ENCODE measurements at places on chromosomes 3 and 15.

DNA sequence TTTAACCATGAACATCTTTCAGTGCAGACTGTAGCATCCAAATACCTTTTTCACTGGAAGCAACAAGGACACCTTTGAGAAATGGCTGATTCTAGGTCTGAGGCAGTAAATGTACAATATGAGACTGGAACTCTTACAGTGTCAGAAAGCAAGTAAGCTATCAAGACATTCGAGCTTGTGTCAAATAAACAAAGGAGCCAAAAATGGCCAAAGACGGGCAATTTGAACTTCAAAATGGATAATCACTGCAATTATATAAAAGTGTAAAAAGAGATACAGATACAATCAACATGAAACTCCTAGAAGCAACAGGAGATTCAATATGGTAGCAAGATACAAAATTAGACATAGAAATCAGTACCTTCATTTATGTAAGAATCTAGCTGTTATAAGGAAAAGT lies 138.5 kb upstream of the CCDC54 start:
- DNase-seq, result no peak

DNA sequence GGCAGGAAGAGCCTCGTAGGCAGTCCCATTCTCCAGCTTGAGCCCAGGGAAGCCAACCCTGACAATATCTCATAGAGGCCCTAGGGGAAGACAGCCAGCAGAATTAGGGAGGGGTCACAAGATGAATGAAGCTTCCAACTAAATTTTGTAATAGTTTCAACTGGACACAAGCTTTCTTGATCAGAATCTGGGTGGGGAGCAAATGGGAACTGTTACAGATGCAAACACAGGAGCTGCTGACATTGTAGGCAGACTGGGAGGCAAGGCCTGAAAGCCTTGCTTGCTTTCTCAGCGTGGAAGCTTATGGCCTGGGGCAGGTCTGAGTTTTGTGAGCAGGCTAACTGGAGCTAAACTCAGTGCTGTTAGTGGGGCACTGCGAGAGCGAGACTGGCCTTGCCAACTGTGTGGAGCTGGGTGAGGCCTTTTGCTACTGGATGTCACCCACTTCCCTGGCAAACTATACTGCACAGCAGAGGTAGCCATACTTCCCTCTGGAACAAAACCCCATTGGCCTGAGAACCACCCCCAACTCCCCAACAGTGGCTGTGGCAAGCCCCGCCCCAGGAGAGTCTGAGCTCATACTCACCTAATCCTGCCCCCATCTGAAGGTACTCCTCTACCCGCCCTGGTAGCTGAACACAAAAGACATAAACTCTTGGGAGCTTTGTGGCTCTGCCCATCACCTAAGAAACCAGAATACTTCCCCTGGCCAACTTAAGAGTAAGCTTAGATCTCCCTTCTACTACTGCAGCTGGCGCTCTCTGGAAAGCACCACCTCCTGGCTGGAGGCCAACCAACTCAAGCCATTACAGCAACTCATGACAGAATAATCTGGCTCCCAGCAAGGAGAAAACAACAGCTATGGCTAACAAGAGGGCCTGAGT lies 42.9 kb downstream of the CFAP20DC start:
- DNase-seq, result peak; percentile 53

DNA sequence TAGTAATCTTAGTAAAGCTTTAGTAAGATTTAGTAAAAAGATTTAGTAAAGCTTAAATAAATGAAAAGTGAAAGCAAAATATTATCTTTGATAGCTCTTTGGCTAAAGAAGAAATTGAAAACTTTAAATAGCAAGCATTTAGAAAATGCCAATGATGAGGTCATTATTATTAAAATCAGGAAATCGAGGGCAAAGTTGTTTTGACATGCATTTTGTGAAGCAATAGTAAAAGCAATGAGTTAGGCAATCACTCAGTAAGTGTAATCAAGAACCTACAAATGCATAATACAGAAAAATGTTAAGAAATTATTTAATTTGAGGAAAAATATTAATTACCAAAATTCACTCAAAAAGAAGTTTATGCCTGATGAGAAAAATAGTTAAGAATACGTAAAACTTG lies 280.3 kb upstream of the MME start:
- no peak for DNase-seq

DNA sequence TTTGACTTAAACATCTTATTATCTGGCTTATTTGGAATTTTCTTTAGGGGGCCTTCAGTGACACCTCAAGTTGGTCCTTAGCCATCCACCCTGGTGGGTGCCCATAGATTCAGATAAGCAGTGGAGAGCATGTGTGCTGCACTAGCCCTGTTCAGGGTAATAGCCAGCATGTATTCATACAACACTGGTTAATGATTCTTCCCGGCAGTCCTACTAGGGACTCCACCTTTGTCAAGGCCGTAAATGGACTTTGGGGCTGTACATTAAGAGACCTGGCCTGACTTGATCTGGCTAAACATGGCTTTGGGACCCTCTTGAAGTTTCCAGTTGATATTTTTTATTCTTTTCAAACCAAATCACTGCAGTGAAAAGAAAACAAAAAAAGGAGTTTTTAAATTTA lies 125.8 kb downstream of the PTPRG start:
- DNase-seq, result no peak

GRCh38 chr15:39888243-39888642 lies 31.8 kb downstream of the GPR176 start:
- no peak for DNase-seq

DNA sequence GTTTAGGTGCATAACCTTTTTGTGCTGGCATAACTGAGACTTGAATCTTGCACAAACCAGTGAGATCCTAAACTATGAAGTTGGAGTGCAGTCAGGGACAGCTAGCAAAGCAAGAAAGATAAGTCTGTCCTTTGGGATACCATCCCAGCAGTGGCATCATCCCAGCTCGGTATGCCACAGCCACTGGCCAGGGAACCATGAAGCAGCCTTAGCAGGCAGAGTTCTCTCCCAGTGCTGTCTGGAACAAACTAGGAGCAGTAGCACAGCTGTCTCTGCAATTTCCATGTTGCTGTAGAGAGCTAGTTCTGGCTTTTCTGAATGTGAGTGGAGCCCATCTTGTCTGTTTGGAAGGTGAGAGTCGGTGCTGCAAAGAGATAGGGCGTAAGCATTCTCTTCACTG lies 130.3 kb downstream of the DTWD1 start:
- DNase-seq, result no peak

DNA sequence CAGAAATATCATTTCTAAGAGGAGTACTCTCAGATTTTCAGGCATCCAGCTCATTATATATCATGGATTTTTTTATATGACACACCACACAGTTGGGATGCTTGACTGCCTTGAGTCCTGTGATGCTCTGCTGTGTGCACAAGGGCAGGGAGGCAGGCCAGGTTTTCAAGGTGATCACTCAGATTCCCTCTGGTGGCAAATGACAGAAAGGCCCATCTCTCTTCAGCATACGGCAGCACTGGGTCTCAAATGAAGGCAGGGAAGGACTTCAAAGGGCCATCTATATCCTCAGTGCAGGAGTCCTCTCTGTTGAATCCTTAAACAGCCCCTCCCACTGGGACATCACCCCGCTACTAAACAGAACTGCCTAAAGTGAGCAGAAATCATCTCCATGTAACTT lies 54.8 kb upstream of the MYO5C start:
- no peak for DNase-seq

DNA sequence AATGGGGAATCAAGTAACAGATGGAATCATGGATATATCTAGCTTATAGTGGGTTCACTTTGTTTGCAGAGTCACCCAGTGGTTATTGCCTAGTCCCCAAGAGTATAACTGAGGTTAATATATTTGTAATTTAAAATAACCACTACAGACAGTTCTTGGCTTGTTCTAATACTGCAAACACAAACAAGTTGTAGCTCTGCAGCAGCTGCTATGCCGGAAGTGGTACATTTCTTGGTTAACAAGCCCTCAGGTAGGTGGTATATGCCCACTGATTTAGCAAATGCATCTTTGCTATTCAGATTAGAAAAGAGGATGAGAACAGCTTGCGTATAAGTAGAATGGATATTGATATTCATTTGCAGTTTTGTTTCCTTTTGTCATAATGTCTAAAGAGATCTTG lies 984.2 kb downstream of the SQOR start:
- DNase-seq, result no peak
